ENCODE measurements at places on chromosomes 5 and 9. TPM values are rescaled to one million over a fixed set of nuclear protein-coding genes. Genes with fewer than 3 reads are reported as not detected.

The OR1Q1 gene
- not detected for total RNA-seq

The LCN1 gene
- total RNA-seq = 0.20 TPM

The OBP2B gene
- total RNA-seq = not detected

The PCDHA4 gene
- total RNA-seq = 1.1 TPM

The GABRA1 gene
- not detected for total RNA-seq

The PCDHGB7 gene
- 0.08 TPM for total RNA-seq

The FAM153A gene
- total RNA-seq = not detected

The RGS7BP gene
- total RNA-seq = not detected

Data from A549 treated with Hydrocortisone at 1 μM for 4 hours (cell line).